Myocyte (in vitro differentiated cells): ENCODE measurements at places on chromosomes 3 and 15.

GRCh38 chr3:184884359-184885017 lies 72.5 kb downstream of the VPS8 start:
- DNase-seq, result no peak

DNA sequence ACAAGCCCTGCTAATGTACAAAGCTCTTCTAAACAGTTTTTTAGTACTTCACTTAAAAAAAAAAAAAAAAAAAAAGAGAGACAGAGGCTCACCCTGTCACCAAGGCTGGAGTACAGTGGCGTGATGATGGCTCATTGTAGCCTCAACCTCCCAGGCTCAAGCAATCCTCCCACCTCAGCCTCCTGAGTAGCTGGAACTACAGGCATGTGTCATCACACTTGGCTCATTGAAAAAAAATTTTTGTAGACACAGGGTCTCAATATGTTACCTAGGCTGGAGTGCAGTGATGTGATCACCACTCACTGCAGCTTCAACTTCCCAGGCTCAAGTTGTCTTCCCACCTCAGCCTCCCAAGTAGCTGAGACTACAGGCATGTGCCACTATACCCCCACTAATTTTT lies 47.6 kb upstream of the HEG1 start:
- no peak for DNase-seq

DNA sequence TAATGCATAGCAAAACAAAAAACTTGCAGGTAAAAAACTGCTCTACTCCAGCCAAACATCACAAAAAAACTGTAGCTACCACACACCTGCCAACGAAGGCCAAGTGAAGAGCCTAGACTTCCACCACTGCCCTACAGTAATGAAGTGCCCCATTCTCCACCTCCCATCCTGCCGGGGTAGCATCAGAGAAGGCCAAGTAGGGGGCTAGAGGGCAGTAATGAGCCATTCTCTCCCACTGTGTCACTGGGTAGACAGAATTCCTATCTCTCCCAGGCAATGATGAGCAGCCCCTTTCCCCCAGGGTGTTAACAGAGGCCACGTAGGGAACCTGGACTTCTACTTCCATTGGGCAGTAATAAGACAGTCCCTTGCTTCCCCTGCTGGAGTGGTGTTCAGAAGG lies 9.5 kb downstream of the SEC22C start:
- DNase-seq, result peak; percentile 24

DNA sequence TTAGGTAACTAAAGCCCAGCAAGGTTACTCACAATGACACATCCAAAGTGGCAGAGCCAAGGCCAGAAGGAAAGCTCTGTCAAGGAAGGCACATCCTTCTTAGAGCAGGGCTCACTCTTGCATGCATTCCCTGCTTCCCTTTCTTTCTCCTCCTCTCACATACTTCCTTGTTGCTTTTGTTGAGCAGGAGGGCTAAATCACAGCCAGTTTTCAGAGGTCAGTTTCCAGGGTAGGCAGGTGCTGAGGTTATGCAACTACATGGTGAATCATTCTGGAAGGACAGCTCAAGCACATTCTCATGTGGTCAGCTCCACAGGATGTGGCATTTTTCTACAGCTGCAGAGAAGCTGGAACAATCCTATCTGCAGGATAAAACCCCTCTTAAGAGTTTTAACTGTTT lies 275.6 kb downstream of the ZNF621 start:
- peak; percentile 97 for DNase-seq

GRCh38 chr3:111730143-111730542 lies 128.9 kb upstream of the PHLDB2 start:
- DNase-seq, result no peak

- DNase-seq, result no peak
These were observed 10.6 kb downstream of the POPDC2 start for GRCh38 chr3:119649761-119650160.

DNA sequence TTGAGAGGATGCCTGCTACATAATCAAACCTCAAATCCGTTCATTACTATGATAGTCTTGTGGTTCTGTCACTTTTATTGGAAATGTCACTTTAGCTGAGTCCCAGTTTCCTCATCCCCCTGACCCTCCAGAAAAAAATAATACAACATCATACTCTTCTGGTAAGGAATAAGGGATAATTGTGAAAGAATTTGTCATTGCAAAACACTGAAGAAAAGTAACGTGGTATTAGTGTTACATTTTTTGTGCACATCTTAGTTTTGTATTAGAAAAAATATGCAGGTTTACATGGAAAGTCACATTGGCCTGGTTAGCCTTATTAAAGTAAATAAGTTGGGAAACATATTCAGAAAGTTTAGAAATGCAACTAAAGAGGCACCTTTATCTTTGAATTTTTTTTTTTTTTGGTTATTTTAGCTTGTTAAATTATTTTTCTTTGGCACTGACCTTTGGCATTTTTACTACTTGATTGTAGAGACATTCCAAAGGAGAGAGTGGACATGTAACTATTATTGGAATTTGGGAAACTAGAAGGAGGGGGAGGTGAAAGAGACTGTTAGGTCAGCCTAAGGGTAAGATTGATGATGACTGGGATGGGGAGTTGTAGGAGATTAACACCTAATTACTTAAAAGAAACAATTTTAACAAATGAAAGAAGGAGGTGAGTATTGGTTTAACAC lies 462.2 kb upstream of the RARB start:
- no peak for DNase-seq

DNA sequence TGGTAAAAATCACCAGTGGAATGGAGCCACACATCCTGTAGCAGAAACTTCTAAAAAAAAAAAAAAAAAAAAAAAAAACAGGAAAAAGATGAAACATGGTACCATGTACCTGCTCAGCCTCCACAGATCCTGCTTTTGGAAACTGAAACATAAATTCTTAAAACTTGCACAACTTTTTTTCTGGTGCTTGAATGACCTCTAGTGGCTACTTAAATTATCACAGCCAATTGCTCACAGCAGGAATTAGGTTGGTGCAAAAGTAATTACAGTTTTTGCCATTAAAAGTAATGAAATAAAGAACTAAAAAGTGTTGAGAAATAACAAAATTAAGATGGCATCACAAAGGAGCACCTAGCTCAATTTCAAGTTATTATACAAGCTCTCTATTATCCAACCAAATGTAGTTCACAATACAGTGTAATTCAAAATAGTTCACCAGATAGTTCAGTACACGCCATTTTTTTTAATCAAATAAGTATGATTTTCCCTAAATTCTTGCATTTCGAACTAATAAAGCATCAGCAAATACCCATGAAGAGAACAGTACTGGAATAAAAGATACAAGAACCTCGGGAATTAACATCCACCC lies 80.6 kb downstream of the ULK4 start:
- DNase-seq, result peak; percentile 66

- DNase-seq, result peak; percentile 55
These were observed 12.8 kb downstream of the MAN2A2 start for GRCh38 chr15:90915808-90916440.

- peak; percentile 13 for DNase-seq
These were observed 189.2 kb downstream of the ECT2 start for GRCh38 chr3:172939651-172940293.

DNA sequence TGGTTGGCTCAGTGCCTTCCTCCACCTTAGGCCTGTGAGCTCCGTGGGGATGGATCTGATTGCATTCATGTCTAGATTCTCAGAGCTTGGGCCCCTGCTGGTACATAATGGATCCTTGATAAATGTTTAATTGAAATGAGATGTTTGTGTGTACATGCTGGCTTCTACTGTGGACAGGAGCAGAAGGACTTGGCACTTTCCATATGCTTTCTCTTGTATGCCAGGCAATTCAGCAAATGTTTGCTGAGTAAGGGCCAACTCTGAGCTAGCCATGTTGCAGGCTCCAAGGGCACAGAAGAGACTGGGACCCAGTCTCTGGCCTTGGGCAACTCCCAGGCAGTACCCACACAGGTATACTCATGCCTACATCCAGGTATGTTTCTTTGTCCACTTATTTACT lies 67.0 kb downstream of the RAB11A start:
- no peak for DNase-seq

DNA sequence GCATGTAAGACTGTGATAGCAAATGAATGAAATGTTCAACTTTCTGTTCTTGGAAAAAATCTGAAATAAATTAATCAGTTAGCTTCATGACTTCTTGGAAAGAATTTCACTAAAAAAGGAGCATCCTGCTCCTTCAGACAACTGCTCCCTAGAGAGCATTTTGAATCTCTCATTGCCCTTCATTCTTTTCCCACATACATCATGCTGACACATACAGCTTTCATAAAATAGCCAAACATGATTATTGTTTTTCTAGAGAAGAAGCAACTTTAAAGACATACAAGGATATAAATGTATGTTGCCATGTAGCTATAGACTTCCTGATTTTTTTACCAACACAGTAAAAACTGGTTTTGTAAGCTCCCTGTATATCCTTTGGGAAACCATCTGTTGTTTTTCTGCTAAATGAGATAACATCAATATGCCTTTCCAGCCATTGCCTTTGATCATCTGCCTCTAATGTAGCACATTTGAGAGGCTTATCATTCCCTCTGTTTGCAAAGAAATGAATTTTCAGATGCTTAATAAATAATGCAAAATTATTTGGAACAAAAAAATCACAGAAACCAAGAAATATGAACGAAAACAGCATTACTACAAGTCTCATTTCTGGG lies 248.2 kb upstream of the GPR149 start:
- DNase-seq, result no peak

- no peak for DNase-seq
These were observed 699.9 kb upstream of the ZNF385D start for GRCh38 chr3:22450786-22451400.
